ENCODE measurements at places on chromosomes 16 and 17. TPM values are rescaled to one million over a fixed set of nuclear protein-coding genes. Genes with fewer than 3 reads are reported as not detected.

GRCh38 chr16:75304521-75305363 is 53.3 kb upstream of the BCAR1 start:
- DNase-seq = peak; percentile 13

GRCh38 chr17:44356241-44356640 is 7.4 kb downstream of the FAM171A2 start:
- no peak for DNase-seq

DNA sequence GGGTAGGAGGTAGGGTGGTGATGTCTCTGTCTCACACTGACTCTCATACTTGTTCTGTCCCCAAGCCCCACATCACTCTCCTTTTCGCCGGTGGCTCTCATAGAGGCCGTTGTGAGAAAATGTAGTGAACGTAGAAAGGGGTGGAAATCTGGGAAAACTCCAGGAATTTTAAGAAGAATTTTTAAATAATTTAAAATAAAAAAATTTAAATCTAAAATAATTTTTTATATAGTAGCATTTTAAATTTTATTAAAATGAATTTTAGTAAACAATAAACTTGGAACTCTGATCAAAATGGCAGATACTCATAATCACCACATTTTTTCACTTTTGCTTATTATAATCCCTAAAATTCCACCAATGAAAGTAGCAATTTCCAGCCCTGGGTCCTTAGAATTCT is 473.6 kb upstream of the ZFHX3 start:
- DNase-seq = no peak

- no peak for DNase-seq
Measured at GRCh38 chr16:75653922-75654321, 6.3 kb downstream of the TERF2IP start.

DNA sequence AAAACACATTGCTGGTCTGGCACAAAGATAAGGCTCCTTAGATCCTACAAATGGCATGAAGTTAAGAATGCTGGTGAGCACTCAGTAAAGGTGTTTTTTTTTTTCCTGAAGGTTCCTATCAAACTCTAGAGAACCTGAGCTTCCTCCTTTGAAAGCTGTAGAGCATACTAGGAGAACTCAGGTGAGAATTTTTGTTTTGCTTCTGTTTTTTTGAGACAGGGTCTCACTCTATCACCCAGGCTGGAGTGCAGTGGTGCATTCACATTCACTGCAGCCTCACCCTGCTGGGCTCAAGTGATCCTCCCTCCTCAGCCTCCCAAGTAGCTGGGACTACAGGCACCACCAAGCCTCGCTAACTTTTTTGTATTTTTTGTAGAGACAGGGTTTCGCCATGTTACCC is 21.0 kb upstream of the CIITA start:
- DNase-seq = no peak

- DNase-seq = peak; percentile 45
Measured at GRCh38 chr17:57956291-57957119, 1.3 kb upstream of the CUEDC1 start.

- DNase-seq = no peak
Measured at GRCh38 chr17:233473-233941, 52.1 kb upstream of the DOC2B start.

GRCh38 chr17:41383690-41384089 is 1.6 kb upstream of the KRT34 start:
- no peak for DNase-seq

DNA sequence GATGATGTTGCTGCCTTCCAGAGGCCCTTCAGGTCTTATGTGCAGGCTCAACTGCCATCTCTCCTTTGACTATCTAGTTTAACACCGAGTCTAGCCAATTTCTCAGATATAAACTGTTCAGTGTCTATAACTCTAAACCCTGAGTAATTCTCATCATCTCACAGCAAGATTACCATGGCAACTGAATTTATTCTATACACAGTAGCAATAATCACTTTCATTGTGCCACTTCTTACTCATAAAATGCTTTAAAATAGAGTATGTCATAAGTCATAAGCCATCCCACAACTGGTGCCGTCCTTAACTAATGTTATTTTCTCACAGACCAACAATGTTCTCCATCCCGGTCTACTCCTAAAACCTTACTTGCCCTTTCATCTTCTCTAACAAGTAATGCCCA is 45.0 kb downstream of the SYNRG start:
- no peak for DNase-seq

DNA sequence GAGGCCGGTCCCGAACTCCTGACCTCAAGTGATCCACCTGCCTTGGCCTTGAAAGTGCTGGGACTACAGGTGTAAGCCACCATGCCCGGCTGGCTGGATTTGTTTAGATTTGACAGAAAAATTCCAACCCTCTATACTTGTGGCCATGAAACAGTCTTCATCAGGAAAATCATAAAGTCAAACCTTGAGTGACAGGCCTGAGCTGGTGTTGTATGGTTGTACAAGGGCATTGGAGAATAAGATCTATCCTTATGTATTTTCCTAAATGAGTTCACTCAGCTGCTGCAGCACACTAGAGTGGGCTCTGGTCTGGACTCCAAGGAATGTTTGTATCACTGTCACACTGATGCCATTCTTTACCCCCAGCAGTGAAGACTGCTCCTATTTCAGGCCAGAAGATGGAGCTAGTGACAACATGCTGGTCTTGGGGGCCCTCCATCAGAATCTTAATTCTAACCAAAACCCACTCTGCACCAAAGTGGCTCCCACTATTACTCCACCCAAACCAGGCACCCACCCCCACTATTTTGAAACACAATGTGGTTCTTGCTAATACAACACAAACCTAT is 27.4 kb downstream of the SNX11 start:
- DNase-seq = no peak

DNA sequence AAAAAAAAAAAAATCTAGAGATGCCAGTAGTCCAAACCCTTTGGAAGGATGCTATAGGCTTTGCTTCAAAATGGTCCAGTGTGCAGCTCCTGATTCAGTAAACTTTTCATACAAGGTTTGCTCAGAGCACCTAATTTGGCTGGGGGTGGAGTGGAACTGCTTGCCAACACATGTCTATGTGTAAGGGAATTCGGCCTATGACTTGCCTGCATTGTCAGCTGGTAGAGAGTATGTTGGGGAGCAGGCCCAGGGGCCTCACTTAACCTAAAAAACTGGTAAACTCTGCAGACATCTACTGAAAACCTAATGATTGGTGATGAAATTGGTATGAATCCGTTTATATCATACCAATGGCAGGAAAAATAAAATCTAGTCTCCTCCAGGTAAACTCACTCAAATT is 1.5 kb upstream of the MFSD6L start:
- DNase-seq = no peak

DNA sequence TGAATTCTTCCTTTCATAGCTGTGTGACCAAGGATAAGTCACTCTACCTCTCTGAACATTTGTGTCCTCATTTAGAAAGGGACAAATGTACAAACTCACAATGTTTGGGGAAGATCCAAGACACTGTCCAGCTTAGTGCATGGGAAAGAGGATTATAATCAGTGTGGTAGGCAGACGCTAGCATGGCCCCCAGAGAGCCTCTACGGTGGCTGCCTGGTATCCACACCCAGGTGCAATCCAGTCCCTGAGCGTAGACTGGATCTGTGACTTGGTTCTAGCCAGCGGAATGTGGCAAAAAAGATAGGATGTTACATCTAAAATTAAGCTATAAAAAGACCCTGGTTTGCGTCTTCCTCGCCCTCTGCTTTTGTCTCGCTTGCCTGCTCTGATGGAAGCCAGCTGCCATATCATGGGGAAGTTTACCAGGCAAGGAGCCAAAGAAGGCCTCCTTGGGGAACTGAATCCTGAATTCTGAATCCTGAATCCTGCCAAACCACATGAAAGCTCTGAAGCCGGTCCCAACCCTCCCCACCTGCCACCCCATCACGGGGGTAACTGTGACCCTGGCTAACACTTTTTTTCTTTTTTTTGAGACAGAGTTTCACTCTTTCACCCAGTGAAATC is 51.7 kb downstream of the PLXDC1 start:
- DNase-seq = no peak

GRCh38 chr17:40356990-40357881 is 7.3 kb downstream of the GJD3 start:
- no peak for DNase-seq

DNA sequence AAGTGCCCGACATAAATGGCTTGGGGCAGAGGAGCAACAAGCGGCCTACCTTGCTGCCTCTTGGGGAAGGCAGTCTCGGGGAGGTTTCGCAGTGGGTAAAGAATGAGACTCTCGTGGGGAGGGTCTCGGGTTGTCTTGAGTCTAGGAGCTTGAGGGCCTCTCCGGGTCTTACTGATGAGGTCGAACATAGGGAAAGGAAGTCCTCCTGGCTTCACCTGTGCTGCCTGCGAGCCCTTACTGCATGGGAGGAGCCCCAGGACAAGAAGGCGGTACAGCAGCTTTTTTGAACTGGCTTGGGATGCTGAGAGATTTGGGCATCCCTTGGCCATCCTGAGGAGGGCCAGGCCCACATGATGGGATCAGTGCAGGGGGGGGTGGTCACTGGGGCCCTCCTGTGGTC is 71.4 kb downstream of the SPECC1 start:
- no peak for DNase-seq

DNA sequence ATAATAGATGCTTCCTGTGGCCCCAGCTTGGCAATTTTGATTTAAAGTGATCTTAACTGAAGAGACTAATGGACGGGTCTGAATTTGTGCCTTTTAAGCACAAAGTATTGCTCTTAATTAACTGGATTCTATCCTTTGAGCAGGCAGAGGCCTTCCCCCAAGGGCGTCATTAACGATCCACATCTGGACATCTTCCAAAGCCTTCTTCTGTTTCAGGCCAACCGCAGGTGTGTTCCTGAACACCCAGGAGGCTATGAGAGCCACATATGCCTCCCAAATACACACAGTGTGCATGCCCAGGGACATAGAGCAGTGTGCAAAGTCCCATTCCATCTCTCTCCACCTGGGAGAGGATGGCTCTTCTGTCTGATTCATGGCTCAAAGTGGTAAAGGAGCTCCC is 42.3 kb downstream of the MAPT start:
- no peak for DNase-seq

DNA sequence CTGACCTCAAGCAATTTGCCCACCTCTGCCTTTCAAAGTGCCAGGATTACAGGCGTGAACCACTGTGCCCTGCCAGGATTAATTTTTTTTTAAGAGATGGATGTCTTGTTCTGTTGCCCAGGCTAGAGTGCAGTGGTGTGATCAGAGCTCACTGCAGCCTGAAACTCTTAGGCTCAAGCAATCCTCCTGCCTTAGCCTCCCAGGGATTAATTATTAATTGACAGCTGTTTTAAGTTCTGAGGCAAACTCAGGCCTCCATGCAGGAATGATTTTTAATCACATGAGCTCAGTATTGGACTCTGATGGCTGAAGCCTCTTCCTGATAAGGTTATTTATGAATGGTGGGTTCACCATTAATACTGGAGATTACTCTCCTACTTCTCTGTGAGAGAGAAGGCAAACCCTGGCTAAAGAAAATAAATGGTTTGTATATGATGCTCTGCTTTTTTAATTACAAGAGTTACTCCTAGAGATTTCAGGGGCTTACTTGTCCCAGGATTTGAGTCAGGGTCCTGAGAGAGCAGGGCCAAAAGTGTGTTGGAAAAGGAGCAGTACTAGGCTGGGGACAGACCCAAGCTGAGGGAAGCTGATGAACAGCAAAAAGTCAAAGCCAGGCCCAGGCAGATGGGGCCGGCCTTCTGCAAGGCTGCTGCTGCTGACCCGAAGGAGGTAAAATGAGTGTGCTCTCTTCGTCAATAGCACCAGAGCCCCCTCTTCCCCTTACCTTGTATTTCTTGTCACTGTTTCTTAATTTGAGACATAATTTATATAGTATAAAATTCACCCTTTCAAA is 56.9 kb upstream of the HAS3 start:
- DNase-seq = no peak

DNA sequence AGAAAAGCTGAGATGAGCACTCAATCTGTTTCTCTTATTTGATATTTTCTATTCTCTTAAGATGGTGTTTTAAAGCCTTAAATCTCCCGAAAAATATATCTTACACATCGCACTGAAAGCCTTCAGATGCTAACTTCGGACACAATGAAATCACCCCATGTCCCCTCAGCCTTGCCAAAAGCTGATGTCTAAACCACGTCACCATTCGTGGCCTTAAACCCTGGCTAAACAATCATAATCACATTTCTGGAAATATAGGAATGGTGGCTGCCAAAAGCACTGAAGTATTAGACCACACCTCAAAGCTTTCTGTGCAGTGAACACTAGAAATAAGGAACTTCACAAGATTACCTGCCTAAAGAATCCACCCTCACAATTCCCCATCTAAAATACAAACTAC is 402.7 kb downstream of the SOX9 start:
- no peak for DNase-seq

DNA sequence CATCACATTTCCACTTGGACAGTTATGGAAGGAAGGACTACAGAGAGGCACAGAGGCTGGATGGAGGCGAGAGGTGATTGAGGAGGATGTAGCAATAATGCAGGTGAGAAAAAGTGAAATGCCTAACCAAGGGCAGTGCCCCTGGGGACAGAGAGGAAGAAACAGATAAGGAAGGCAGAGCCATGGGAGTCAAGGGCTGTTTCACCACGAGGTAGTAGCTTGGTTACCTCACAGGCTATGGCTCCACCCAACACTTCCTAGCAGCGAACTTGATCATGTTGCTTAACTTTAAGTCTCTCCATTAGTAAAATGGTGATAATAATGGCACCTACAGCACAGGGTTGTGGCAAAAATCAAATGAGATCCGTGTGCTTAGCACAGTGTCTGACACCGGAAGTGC is 83.9 kb downstream of the YPEL2 start:
- no peak for DNase-seq

GRCh38 chr17:46028981-46029565 is 30.0 kb downstream of the STH start:
- no peak for DNase-seq

GRCh38 chr17:38735161-38735997 is 5.2 kb downstream of the CISD3 start:
- DNase-seq = peak; percentile 73

DNA sequence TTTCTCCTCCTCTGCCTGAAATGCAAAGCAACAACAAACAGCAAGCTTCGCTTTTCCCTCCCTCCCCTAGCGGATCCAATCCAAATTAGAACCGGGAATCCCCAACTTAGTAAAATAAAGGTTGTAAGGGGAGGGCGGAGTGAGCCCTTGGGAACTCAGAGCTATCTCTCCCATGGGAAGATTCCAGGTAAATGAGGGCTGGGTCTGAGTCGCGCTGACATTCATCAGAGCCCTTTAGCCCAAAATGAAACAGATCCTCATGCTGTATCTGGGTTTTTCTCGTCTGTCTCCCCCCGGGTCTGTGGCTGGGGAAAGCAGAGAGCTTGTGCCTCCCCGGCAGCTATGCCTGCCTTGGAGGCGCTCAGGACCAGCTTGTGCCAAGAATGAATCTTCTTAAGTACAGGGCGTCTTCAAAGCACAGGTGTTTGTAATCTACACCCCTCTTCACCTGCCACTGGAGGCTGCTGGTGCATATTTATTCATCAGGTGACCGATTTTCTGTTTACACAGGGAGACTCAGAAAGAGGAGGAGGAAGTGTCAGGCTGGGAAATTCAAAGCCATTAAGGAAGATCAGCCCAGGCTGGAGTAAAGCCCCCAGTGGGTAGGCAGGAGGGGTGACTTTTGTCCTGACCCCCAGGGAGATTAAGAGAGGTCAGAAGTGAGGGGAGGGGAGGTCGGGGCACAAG is 55.0 kb upstream of the GSE1 start:
- DNase-seq = no peak

Gene PIGS
- 46.3 TPM for total RNA-seq

Gene TUBB3
- 1.3 TPM for total RNA-seq

Gene IQCK
- total RNA-seq = 3.8 TPM

Gene PLEKHH3
- total RNA-seq = 1.9 TPM

Gene KRTAP9-8
- not detected for total RNA-seq

Gene ZNF750
- total RNA-seq = not detected

Gene PDP2
- total RNA-seq = 31.8 TPM

Gene LPO
- total RNA-seq = 0.12 TPM

Gene PLA2G10
- not detected for total RNA-seq
